Uterus (tissue), 4 donors: ENCODE measurements at places on chromosomes 12 and 14. TPM values are rescaled to one million over a fixed set of nuclear protein-coding genes. Genes with fewer than 3 reads are reported as not detected.

Gene CAMKK2
- total RNA-seq, result 7.9 TPM

Gene PTCSC3
- total RNA-seq, result not detected

DNA sequence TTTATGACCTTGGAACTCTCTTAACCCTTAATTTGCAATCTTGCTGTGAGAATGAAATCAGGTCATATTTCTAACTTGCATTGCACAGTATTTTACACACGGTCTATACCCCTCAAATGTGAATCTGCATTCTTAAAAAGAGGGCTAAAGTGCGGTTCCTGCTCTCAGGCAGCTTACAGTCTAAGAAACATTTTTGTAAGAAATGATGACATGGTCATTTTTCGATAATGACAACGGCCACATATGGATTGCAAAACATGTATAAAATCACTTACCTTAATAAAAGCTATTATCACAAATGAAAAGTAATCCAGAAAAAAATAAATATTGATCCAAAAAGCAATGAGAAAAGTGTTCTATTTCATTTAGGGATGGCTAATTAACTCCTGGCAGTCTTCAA lies 24.8 kb upstream of the TMEM132D start:
- no peak overlapping the region for H3K27ac ChIP-seq
- H3K36me3 ChIP-seq, result no peaks in the 10 kb centered on the region
- no peak overlapping the region for H3K4me3 ChIP-seq
- H3K27me3 ChIP-seq, result no peaks in the 10 kb centered on the region
- no peak for DNase-seq
- H3K4me1 ChIP-seq, result no peaks in the 10 kb centered on the region

DNA sequence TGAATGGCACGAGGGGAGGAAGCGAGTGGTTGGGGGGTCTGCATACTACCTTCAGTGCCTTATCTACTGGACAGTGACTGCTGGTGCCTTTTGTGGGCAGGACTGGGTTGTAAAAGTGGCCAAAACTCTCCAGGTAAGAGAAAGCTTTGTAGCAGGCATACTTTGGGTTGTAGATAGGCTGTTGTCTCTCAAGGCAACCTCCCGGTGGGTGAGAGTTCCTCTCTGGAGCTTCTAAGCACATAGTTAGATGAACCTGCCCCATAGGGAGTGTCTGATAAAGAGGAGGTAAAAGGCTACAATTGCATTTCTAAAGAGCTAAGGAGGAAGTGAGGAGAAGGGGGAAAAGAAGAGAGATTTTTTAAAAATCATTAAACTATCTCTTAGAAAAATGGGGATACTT lies 4.2 kb upstream of the DAD1 start:
- H3K36me3 ChIP-seq, result no peaks in the 10 kb centered on the region
- H3K27ac ChIP-seq, result no peak overlapping the region
- no peaks in the 10 kb centered on the region for H3K27me3 ChIP-seq

- DNase-seq, result no peak
- H3K4me3 ChIP-seq, result no peak overlapping the region
- no peaks in the 10 kb centered on the region for H3K36me3 ChIP-seq
- no peak overlapping the region for H3K27ac ChIP-seq
These were observed 369.6 kb downstream of the ATP23 start for GRCh38 chr12:58310809-58311622.

DNA sequence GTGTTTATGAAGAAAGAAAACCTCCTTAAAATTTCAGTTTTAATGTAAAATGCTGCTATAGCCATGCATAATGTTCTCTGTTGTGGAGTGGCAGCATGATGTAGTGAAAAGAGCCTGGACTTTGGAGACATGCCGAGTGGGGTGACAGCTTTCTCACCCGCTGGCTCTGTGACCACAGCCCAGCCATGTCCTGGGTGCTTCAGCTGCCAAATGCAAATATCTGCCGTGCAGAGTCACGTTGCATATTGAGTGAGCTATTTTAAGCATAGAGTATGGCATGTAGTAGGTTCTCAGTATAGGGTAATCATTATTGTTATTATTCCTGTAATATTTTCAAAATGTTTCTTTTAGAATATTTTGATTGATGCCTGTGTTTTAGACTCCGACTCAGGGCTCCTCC lies 15.5 kb upstream of the TCTN2 start:
- no peaks in the 10 kb centered on the region for H3K27me3 ChIP-seq
- H3K4me1 ChIP-seq, result no peaks in the 10 kb centered on the region
- no peak overlapping the region for H3K4me3 ChIP-seq
- H3K27ac ChIP-seq, result no peak overlapping the region

DNA sequence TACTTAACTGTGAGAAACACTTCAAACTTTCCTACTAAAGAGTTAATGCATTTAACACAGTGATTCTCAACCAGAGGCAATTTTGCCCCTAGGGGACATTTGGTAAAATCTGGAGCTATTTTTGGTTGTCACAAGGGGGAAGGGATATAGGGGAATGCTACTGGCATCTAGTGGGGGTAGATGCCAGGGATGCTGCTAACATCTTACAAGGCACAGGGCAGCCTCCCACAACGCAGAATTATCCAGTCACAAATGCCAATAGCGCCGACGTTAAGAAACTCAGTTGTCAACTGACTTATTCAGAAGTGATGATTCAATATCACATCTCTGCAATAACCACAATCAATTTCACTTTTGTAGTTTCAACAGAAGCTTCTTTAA lies 2.0 kb downstream of the EEA1 start:
- H3K27me3 ChIP-seq, result no peaks in the 10 kb centered on the region
- H3K36me3 ChIP-seq, result no peaks in the 10 kb centered on the region
- no peaks in the 10 kb centered on the region for H3K4me1 ChIP-seq
- no peak for DNase-seq
- no peak overlapping the region for H3K4me3 ChIP-seq
